ENCODE measurements at places on chromosomes 7 and 10. TPM values are rescaled to one million over a fixed set of nuclear protein-coding genes. Genes with fewer than 3 reads are reported as not detected.

GRCh38 chr10:107437921-107438320 is 273.4 kb upstream of the SORCS1 start:
- H3K36me3 ChIP-seq = no peaks in the 10 kb centered on the region
- H3K4me1 ChIP-seq = no peaks in the 10 kb centered on the region
- no peaks in the 10 kb centered on the region for H3K27me3 ChIP-seq
- DNase-seq = no peak
- H3K27ac ChIP-seq = no peak overlapping the region

DNA sequence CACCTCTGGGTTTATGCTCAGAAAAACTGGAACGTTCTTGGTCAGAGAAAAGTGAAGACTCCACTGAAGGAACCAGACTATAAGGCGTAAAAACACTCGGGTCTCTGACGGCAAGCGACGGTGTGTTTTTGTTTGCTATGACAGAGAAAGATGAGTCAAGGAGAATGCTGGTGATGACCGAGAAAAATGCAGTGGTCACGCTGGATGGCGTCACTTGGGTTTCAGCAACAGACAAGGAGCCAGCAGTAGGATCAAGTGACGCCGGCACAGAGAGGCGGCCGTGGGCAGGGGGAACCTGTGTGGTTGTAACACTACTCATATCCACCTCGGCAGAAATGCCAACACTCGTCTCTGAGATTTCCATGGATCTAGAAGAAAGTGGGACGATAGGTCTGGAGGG is 63.4 kb downstream of the KIAA1549 start:
- no peak overlapping the region for H3K27ac ChIP-seq
- DNase-seq = no peak
- H3K27me3 ChIP-seq = no peaks in the 10 kb centered on the region
- no peaks in the 10 kb centered on the region for H3K4me1 ChIP-seq
- no peak overlapping the region for H3K4me3 ChIP-seq
- H3K36me3 ChIP-seq = no peaks in the 10 kb centered on the region

GRCh38 chr7:134449680-134450079 is 9.2 kb downstream of the AKR1B1 start:
- H3K36me3 ChIP-seq = peaks cover 48% of the 10 kb centered on the region
- H3K4me3 ChIP-seq = no peak overlapping the region
- no peaks in the 10 kb centered on the region for H3K27me3 ChIP-seq
- DNase-seq = no peak
- no peak overlapping the region for H3K27ac ChIP-seq
- H3K4me1 ChIP-seq = peaks cover 37% of the 10 kb centered on the region

DNA sequence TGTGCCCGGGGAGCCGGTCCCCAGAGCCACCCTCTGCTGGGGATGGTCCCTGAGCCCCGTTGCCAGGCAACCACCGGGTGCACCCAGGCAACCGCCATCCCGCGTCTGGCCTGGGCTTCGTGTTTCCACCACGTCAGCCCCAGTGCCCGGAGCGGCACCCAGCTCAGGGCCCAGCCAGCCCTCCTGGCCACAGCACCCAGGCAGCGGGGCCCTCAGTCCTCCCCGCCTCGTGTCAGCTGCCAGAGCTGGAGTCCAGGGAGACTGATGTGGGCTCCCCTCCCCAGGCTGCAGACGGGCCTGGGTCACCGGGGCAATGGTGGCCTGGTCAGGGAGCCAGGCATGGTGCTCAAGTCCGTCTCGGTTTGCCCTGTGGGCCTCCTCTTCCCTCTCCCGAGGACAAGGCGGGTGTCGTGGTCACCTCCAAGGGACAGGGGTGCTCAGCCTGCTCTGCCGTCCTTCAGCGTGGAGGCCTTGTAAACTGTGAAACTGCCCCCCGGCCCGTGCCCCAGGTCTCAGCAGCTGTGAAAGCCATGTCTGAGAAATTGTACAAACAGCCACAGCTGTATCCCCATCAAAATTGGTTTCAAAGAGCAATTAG is 72.5 kb downstream of the MICALL2 start:
- no peaks in the 10 kb centered on the region for H3K36me3 ChIP-seq
- peaks cover 67% of the 10 kb centered on the region for H3K27me3 ChIP-seq
- DNase-seq = no peak

GRCh38 chr10:95242581-95243317 is 48.1 kb downstream of the PDLIM1 start:
- DNase-seq = no peak
- H3K4me3 ChIP-seq = no peak overlapping the region
- H3K4me1 ChIP-seq = peaks cover 12% of the 10 kb centered on the region
- no peaks in the 10 kb centered on the region for H3K27me3 ChIP-seq

DNA sequence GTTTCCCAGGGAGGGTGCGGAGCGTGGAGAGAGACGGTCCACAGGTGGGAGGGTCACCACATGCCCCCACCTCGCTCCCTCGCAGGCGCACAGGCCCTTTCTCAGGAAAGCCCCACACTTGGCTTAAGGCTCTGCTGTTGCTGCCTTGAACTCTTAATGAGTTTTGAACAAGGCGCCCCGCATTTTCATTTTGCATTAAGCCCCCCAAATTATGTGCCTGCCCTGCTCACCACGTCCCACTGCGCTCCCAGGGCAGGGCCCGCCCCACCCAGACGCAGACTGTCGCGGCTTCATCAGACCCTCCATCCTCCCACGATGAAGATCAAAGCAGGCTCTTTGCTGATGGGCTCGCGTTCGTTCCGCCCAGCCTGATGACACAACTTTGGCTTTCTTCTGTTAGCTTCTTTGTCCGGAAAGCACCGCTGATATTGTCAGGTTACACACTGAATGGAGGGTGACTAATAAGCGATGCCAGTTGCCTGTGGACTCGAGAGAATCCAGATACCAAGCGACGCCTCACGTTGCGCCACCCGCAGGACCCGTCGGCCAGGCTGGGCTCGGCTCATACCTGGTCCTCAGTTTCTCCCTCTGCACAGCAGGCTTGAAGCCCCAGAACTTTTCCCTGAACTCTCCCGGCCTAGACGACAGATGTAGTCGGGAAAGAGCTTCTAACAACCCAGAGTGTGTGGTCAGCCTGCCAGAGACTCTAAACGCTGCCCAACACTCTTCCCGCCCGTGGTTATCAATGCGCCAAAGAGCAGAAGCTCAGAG is 9.5 kb downstream of the CALML3 start:
- DNase-seq = no peak
- H3K27me3 ChIP-seq = no peaks in the 10 kb centered on the region
- no peaks in the 10 kb centered on the region for H3K4me1 ChIP-seq
- no peak overlapping the region for H3K4me3 ChIP-seq

- no peaks in the 10 kb centered on the region for H3K36me3 ChIP-seq
- H3K4me3 ChIP-seq = no peak overlapping the region
- no peaks in the 10 kb centered on the region for H3K27me3 ChIP-seq
Measured at GRCh38 chr10:23481363-23481961, 42.6 kb downstream of the OTUD1 start.

GRCh38 chr7:157013602-157014549 is 3.4 kb upstream of the MNX1 start:
- H3K36me3 ChIP-seq = no peaks in the 10 kb centered on the region
- H3K4me3 ChIP-seq = no peak overlapping the region
- DNase-seq = no peak

- H3K4me1 ChIP-seq = no peaks in the 10 kb centered on the region
- no peak overlapping the region for H3K4me3 ChIP-seq
- no peaks in the 10 kb centered on the region for H3K36me3 ChIP-seq
- DNase-seq = peak; percentile 14
- no peaks in the 10 kb centered on the region for H3K27me3 ChIP-seq
- H3K27ac ChIP-seq = no peak overlapping the region
Measured at GRCh38 chr10:62733654-62734293, 70.7 kb upstream of the ADO start.

DNA sequence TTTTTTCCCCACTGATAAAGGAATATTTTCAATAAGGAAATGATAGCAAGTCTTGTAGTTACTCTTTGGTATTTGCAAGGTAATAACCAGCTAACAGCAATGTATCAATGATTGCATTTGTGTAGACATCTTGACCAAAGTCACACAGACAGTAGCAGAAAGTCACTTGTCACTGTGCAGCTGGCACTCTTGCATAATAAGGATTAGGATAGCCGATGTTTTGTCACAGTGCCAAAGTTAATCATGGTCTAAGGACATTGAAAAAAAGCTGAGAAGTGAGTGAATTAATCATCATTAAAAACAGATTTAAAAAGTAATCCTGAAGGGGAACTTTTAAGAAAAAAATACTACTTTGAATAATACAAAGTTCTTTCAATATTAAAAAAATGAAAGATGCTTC is 834.3 kb upstream of the C7orf33 start:
- no peak overlapping the region for H3K4me3 ChIP-seq
- H3K36me3 ChIP-seq = no peaks in the 10 kb centered on the region
- H3K27ac ChIP-seq = no peak overlapping the region
- H3K27me3 ChIP-seq = no peaks in the 10 kb centered on the region

- no peaks in the 10 kb centered on the region for H3K4me1 ChIP-seq
- peak overlapping the region; percentile 63 for H3K27ac ChIP-seq
- no peak for DNase-seq
Measured at GRCh38 chr7:29243910-29244655, 49.5 kb downstream of the CHN2 start.

DNA sequence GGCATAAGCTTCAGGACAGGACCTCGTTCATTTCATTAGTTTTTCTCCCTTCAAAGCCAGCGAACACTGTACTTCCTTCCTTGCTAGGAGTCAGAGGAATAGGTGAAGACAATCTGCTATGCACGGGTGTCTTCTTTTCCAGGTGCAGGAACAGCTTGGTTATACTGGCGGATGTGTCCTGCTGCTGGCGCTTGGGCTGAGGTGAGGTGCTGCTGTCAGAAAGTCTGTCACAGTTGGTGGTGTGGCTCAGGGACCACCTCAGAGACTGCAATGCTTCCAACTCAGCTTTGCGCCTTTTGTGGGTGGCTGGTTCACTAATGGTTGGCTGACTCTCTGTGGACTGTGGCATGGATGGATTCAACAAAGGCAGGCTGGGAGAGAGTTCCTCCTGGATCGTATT is 58.3 kb upstream of the UBN2 start:
- H3K27ac ChIP-seq = no peak overlapping the region
- no peaks in the 10 kb centered on the region for H3K36me3 ChIP-seq
- H3K4me1 ChIP-seq = no peaks in the 10 kb centered on the region
- no peak overlapping the region for H3K4me3 ChIP-seq
- no peak for DNase-seq
- H3K27me3 ChIP-seq = no peaks in the 10 kb centered on the region

- no peak overlapping the region for H3K27ac ChIP-seq
- H3K4me1 ChIP-seq = no peaks in the 10 kb centered on the region
- H3K27me3 ChIP-seq = no peaks in the 10 kb centered on the region
- no peak for DNase-seq
- H3K4me3 ChIP-seq = no peak overlapping the region
Measured at GRCh38 chr10:125985557-125986240, 89.3 kb downstream of the FANK1 start.

GRCh38 chr7:111803015-111803758 is 240.9 kb upstream of the IMMP2L start:
- no peaks in the 10 kb centered on the region for H3K27me3 ChIP-seq
- H3K27ac ChIP-seq = peak overlapping the region; percentile 9
- no peak for DNase-seq
- H3K4me1 ChIP-seq = peaks cover 18% of the 10 kb centered on the region
- H3K4me3 ChIP-seq = no peak overlapping the region

ADRA2A gene
- total RNA-seq = 0.34 TPM

FZD8 gene
- total RNA-seq = 5.0 TPM

TSPAN33 gene
- total RNA-seq = 8.0 TPM

All from heart right ventricle (tissue), 16 donors.